HS-5 (cell line): ENCODE measurements at places on chromosomes 2 and 18.

GRCh38 chr2:231359441-231359840 is 36.1 kb upstream of the B3GNT7 start:
- no peak for DNase-seq

GRCh38 chr2:176552501-176553135 is 283.4 kb downstream of the MTX2 start:
- peak; percentile 80 for DNase-seq

DNA sequence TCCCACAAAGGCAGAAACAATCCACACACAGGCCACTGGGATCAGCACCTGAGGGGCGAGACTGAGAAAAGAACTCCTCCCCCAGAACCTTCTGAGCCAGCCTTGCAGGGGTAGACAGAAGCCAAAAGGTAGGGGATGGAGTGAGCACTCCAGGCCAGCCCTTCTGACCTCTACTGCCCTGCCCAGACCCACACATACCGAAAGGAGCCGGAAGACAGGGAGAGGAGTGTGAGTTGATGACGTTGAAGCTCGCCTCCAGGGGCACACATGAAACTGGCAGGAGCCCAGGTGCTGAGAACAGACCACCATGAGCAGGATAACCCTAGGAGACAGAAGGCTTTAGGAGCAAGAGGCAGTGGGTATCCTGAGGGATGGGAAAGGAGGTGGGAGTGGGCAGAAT is 1.8 kb downstream of the SLC23A3 start:
- DNase-seq = no peak

GRCh38 chr2:37459095-37459981 is 114.9 kb downstream of the QPCT start:
- DNase-seq = peak; percentile 87

- peak; percentile 35 for DNase-seq
These were observed 42.3 kb upstream of the FAM136A start for GRCh38 chr2:70344195-70344594.

- no peak for DNase-seq
These were observed 138.9 kb upstream of the ERBB4 start for GRCh38 chr2:212677466-212677865.

DNA sequence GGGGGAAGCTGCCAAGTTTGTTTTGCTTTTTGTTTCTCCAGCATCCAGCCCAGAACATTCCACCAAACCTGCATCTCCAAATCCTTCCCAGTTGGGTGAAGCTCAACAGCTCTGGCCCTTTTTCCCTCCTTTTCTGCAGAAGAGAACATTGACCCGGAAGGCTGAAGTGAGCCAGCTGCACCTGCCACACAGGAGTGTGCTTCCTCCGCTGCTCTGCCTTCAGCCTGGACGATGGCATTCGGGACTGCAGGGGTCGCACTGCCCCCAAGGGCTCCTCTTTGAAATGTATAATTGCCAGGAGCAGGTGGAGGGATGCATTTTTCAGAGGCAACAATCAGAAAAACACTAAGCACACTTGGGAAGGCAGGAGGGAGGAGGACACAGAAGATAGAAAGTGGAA is 41.8 kb downstream of the ST8SIA5 start:
- DNase-seq = no peak

DNA sequence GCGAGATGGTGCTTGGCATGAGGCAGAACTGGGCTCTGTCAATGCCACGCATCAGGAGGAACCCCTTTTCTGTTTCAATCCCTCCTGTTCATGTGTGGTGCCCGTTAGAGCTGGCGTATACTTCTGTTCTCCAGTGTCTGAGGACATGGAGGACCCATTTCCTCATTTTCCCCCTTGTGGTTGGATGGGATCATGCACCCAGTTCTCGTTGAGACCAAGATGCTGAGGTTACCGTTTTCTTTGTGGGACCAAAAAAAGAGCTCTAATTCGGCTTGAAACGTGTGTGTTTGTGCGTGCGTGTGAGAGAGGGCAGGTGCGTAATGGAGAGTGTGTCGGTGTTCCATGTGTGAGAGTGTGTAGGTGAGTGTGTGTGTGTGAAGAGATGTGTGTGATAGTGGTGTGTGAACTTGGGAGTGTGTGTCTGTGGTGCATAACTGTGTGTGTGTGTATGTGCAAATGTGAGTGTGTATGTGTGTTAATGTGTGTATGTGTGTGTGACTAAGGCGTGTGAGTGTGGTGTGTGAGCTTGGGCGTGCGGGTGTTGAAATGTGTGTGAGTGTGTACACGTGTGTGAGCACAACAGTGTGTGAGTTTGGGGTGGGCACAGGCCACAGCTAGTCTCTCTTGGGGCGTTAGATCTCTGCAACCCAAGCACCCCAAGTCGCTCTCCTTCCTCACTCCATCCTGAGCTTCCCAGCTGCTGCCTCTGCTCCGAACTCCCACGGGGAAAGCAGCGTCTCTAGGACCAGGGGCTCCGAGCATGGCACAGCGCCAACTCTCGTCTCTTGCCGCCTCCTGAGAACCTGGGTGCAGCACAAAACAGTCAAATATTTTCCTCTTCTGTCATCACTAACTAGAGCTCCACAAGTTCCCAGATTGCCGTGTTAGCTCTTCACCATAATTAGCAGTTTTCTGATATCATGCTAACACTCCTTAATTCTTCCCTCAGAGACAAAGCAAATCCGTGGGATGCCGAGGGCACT is 75.8 kb downstream of the LONRF2 start:
- no peak for DNase-seq

DNA sequence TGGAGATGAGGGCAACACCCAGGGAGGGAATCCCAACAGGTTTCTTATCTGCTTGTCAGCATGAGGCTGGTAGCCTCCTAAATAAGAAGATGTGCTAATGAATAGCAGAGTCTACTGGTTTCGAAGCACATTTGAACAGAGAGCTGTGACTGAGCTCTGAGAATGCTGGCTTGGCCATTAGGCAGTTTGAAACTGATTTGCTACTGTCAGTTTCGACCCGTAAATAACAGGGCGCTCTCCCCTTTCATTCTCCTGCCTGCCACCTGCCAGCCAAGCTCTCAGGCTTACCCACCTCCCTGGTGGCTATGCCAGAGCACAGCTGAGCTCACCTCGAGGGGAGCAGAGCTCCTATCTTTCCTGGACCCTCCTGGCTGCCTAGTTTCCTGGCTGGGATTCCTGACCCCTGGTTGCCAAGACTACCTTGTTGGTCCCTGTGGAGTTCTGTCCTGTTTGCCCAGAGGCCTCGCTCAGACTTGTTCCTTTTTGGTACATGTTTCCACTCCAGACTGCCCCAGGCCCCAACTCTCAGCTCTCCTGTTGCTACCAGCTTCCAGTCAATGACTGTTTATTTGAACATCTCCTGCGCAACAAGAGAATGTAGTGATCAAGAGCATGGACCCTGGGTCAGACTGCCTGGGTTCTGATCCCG is 102.3 kb upstream of the ALPP start:
- no peak for DNase-seq

DNA sequence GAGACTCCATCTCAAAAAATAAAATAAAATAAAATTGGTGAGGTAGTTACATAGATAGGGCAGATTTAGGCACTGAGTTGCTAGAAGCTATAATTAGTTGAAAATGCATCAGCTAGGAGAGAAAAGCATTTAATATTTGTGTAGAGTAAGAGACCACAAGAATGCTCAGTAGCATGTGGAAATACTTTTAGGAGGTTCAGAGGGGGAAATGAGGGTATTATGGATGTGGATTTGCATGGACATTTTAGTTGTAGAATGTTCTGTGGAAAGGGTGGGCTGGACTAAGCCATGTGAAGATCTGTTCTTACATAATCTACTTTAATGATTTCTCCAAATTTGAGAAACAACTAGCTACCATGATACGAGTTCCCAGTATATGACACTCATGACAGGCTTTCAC is 95.5 kb downstream of the ATP9B start:
- no peak for DNase-seq

- no peak for DNase-seq
These were observed 243.4 kb downstream of the LDLRAD4 start for GRCh38 chr18:13461936-13462335.

DNA sequence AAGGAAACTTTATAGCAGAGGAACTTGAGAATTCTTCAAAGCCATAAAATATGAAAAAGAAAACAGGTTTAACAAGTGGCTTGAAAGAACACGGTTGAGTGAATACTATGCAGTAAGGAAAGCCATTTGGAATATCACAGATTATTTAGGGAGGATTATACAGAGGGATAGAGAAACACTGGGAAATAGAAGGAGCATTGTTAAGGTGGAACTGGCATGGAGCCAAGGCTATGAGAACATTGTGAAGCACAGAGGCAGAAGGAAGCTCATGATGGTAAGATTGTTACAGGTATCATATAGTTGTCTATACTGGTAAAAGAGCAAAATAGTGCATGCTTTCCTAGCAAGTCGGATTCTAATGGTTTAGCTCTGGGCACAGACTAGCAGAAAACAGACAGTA is 87.1 kb downstream of the SS18 start:
- DNase-seq = no peak

- no peak for DNase-seq
These were observed 194.6 kb downstream of the CYRIA start for GRCh38 chr2:16470936-16471490.

GRCh38 chr2:37375741-37376288 is 31.4 kb downstream of the QPCT start:
- no peak for DNase-seq

GRCh38 chr2:102585847-102586404 is 33.4 kb upstream of the SLC9A2 start:
- no peak for DNase-seq

- DNase-seq = no peak
These were observed 130.6 kb downstream of the ZEB2 start for GRCh38 chr2:144389151-144389929.

DNA sequence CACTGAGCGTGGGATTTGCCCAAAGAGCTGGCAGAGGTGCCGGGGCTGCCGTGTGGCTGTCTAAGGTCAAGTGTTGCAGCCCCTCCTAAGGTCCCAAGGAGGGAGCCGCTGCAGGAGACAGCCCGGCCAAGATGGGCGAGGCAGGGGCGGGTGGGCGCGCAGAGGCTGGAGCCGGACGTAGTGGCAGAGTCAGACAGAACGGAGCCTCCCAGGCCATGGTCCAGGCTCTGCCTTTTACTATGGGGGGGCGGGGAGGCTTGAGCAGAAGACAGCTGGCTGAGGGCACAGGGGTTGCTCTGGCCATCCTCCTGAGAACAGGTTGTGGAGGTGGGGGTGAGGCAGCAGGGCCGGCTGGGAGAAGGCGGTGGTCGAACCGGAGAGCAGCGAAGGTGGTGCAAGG is 27.5 kb upstream of the PRLH start:
- no peak for DNase-seq

- no peak for DNase-seq
These were observed 634 bp downstream of the PTPRM start for GRCh38 chr18:7567474-7568425.

- DNase-seq = peak; percentile 56
These were observed 84.6 kb upstream of the NDUFV2 start for GRCh38 chr18:9017905-9018227.

DNA sequence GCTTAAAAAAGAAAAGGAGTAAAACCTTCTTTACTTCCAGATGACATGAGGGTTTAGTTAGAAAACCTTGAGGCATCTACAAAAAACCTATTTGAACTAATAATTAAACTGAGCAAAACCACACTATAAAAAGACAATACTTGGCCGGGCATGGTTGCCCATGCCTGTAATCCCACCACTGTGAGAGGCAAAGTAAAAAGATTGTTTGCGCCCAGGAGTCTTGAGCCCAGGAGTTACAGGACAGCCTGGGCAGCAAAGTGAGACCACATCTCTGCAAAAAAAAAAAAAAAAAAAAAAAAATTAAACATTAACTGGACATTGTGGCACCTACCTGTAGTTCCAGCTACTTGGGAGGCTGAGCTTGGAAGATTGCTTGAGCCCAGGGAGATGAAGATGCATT is 502.8 kb upstream of the LRRTM4 start:
- DNase-seq = no peak

GRCh38 chr2:48738806-48739205 is 16.7 kb downstream of the LHCGR start:
- peak; percentile 90 for DNase-seq

DNA sequence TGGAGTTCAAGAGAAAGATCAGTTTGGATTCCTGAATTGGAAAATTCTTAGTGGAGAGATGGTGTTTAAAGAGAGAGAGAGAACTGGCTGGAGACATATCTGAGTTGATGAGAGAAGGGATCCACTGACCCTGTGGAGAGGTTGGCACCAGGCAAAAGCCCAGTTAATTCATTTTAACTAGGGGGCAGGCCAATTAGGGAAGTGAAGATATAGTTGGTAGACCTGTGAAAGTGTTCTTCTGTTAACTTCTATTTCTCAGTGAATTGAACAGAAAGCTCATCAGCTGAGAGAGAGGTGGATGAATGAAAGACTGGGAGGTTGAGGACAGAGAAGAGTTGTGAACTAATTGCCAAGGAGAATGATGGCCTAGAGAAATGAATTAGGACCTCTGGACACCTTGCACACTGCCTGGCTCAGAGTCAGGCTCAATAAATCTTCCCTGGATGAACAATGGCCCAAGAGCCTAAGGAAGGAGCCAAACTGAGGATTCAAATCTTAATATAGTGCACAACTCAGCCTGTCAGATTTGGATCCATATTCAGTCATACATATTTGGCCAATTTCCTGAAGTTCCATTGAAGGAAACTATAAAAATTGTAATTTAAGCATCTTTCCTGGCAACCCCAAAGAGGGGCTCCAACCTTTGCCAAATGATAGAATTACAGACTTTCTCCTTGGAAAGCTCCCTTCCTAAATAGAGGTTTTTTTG is 82.2 kb upstream of the RMDN2 start:
- DNase-seq = no peak

- peak; percentile 14 for DNase-seq
These were observed 224.6 kb downstream of the EPHA4 start for GRCh38 chr2:221347471-221347870.

DNA sequence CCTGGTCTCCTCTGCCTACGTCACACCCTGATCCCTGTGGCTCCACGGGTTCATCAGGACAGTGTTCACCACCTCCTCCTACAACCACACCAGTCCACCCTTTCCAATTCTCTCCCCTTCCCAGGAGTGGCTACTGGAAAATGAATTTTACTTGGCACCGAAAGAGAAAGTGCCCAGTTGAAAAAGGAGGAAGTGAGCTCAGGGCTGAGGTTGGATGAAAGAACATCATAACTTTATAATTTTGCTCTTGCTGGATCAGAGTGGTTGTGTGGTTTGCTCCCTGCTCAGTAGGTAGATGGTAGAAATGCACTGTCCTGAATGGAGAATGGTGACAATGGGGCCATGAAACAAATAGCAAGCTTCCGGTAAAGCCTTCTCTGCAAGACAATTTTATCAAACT is 140.3 kb upstream of the DDX18 start:
- DNase-seq = no peak

- no peak for DNase-seq
These were observed 1.1 kb downstream of the AFTPH start for GRCh38 chr2:64525317-64525613.

GRCh38 chr18:36195427-36196122 is 8.3 kb downstream of the MOCOS start:
- DNase-seq = no peak

DNA sequence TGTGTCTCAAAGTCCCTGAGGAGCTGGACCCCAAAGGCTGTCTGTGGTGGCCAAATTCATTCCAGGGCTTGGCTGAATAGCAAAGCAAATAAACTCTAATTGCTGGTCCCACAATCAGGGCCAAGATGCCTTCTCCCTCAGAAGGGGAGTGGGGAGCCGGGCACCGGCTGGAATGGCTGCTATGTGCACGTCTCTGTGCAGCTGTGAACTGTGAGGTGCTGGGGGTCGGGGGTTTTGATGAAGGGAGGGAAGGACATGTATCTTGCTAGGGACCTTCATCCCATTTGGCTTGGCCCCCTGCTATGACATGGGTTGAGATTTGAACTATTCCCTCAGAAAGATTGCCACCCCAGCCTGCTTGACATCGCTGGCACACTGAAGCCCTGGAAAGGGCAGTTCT is 60.4 kb downstream of the CIB4 start:
- DNase-seq = no peak
